Vagina (tissue), 2 donors: ENCODE measurements at places on chromosomes 3 and 15. TPM values are rescaled to one million over a fixed set of nuclear protein-coding genes. Genes with fewer than 3 reads are reported as not detected.

DNA sequence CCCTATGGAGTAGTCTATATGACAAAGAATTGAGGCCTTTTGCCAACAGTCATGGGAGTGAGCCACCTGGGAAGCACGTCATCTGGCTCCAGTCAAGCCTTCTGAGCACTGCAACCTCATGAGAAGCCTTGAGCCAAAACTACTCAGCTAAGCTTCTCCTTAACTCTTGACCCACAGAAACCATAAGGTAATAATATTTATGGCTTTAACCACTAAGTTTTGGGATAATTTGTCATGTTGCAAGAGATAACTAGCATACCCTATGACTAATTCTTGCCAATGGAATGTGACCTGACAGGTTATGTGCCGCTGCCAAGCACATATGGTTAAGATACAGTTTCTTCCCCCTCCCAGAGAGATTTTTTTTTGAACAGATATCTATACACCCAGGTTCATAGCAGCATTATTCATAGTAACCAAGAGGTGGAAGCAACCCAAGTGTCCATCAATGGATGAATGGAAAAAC is 11.8 kb upstream of the SLC6A11 start:
- H3K36me3 ChIP-seq = no peaks in the 10 kb centered on the region
- DNase-seq = no peak
- no peak overlapping the region for H3K27ac ChIP-seq
- no peaks in the 10 kb centered on the region for H3K27me3 ChIP-seq

- no peaks in the 10 kb centered on the region for H3K27me3 ChIP-seq
- no peaks in the 10 kb centered on the region for H3K36me3 ChIP-seq
- no peak overlapping the region for H3K27ac ChIP-seq
- DNase-seq = peak; percentile 89
These were observed 54.7 kb upstream of the GK5 start for GRCh38 chr3:142279965-142280590.

DNA sequence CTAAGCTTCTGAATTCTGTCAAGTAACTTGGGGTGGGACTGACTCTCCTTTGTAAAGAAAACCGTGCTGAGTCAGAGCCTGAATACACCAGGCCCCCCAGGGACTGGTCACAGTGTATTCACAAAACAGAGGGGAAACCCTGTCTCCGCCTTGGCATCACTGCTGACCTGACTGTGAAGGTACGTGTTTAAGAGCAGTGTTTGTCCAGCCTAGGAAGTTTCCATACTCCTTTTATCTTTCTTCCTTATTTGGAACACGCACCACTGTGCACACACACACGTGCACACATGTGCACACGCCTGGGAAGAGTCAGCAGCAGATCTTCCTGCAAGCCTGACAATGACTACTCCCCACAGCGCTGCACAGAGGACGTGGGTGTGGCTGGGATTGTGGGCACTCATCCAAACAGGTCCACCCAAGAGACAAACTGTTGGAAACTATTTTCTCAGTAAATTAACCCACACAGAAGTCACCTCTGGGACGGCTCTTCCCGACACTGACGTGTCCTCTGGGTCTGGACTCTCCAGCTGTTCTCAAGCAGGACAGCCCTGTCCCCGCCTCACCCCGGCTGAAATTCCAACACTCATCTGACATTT is 87.7 kb downstream of the ATP10A start:
- H3K27ac ChIP-seq = no peak overlapping the region
- DNase-seq = no peak
- H3K4me1 ChIP-seq = peaks cover 14% of the 10 kb centered on the region
- no peak overlapping the region for H3K4me3 ChIP-seq
- no peaks in the 10 kb centered on the region for H3K27me3 ChIP-seq
- no peaks in the 10 kb centered on the region for H3K36me3 ChIP-seq

DNA sequence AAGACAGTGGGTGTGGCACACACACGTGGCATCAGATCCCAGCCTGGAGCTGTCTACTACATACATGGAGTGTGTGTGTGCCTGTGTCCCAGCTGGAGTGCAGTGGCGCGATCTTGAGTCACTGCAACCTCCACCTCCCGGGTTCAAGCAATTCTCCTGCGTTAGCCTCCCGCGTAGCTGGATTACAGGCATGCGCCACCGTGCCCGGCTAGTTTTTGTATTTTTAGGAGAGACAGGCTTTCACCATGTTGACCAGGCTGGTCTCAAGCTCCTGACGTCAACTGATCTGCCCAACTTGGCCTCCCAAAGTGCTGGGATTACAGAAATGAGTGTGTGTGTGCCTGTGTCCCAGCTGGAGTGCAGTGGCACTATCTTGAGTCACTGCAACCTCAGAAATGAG is 108.8 kb downstream of the IL12A start:
- H3K27ac ChIP-seq = no peak overlapping the region
- H3K4me1 ChIP-seq = no peaks in the 10 kb centered on the region
- no peak overlapping the region for H3K4me3 ChIP-seq
- H3K27me3 ChIP-seq = no peaks in the 10 kb centered on the region
- H3K36me3 ChIP-seq = no peaks in the 10 kb centered on the region

- H3K27ac ChIP-seq = peak overlapping the region; percentile 100
- peaks cover 12% of the 10 kb centered on the region for H3K36me3 ChIP-seq
- no peaks in the 10 kb centered on the region for H3K27me3 ChIP-seq
These were observed 3.1 kb downstream of the CSRNP1 start for GRCh38 chr3:39150148-39150802.

DNA sequence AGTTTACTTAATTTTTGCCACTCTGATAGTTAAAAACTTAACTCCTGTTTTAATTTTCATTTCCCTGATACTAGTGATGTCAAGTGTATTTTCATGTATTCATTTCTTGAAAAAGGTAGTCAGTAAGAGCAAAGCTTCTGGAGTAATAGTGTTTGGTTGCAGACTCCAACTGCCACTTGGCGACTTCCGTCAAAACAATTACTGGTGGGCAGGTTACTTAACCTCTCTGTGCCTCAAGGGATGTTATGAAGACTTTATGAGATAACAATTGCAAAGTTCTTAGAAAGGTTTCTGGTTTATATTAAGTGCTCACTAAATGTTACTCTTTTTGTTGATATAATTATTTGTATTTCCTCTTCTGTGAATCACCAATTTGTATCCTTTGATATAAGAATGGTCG is 129.7 kb downstream of the NFKBIZ start:
- DNase-seq = no peak
- no peaks in the 10 kb centered on the region for H3K36me3 ChIP-seq
- no peaks in the 10 kb centered on the region for H3K27me3 ChIP-seq
- H3K4me1 ChIP-seq = no peaks in the 10 kb centered on the region
- no peak overlapping the region for H3K27ac ChIP-seq
- H3K4me3 ChIP-seq = no peak overlapping the region

Gene TP63
- 144 TPM for total RNA-seq

- H3K36me3 ChIP-seq = no peaks in the 10 kb centered on the region
- DNase-seq = no peak
- H3K27ac ChIP-seq = no peak overlapping the region
These were observed 176.2 kb upstream of the ANKRD28 start for GRCh38 chr3:15973940-15974339.

GRCh38 chr15:43150191-43150929 is 17.0 kb downstream of the TMEM62 start:
- no peak overlapping the region for H3K4me3 ChIP-seq
- peaks cover 28% of the 10 kb centered on the region for H3K36me3 ChIP-seq
- H3K27ac ChIP-seq = no peak overlapping the region
- no peaks in the 10 kb centered on the region for H3K27me3 ChIP-seq
- DNase-seq = no peak

GRCh38 chr3:6097021-6097420 is 763.9 kb upstream of the GRM7 start:
- no peak overlapping the region for H3K4me3 ChIP-seq
- no peak for DNase-seq
- no peaks in the 10 kb centered on the region for H3K27me3 ChIP-seq
- H3K36me3 ChIP-seq = no peaks in the 10 kb centered on the region
- H3K4me1 ChIP-seq = no peaks in the 10 kb centered on the region

- H3K4me1 ChIP-seq = no peaks in the 10 kb centered on the region
- no peak overlapping the region for H3K4me3 ChIP-seq
- no peak for DNase-seq
- H3K27ac ChIP-seq = no peak overlapping the region
These were observed 176.9 kb downstream of the APBA2 start for GRCh38 chr15:29062626-29063025.

DNA sequence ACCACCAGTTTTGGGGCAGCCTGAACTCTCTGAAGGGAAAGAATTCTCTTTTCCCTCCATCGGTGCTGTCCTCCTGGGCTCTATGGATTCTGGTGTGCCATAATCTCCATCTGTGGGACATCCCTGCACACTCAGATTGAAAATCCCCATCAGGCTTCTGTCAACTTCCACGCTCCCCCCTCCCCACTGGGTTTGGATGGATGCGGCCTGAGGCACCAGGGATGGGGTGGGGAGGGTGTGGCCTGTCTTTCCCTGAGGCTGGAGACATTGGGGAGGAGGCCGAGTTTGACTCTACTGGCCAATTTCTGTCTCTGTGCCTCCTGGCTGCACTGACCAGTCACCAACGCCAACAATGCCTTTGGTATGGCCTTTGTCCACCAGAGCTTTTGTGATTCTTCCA is 16.3 kb upstream of the FBLN2 start:
- H3K36me3 ChIP-seq = no peaks in the 10 kb centered on the region
- peak overlapping the region; percentile 78 for H3K27ac ChIP-seq
- no peaks in the 10 kb centered on the region for H3K27me3 ChIP-seq
- peaks cover 81% of the 10 kb centered on the region for H3K4me1 ChIP-seq

Gene LCMT2
- total RNA-seq = 5.4 TPM

DNA sequence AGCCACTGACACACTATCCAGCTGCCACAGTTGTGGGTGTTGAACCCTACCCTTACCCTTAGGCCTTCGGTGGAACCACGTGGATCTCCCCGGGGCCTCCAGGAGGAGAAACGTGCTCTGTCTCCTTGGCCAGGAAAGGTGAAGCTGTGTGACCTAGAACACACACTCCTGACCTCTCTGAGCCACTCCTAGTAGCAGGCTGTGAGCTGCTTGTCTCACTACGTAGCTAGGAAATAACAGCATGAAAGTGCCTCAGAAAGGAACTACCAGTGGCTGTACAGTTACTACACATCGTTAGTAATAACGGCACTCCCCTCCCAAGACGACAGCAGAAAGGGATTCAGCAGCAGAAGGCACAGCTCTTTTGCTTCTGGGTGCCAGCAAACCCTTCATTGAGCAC is 36.2 kb upstream of the SLC6A6 start:
- DNase-seq = no peak
- H3K27ac ChIP-seq = no peak overlapping the region
- no peaks in the 10 kb centered on the region for H3K36me3 ChIP-seq
- no peaks in the 10 kb centered on the region for H3K27me3 ChIP-seq

Gene LOXL1
- total RNA-seq = 29.0 TPM

Gene NDN
- 79.3 TPM for total RNA-seq

Gene WNT7A
- total RNA-seq = not detected

Gene PRSS50
- total RNA-seq = not detected

Gene FAM162A
- 29.7 TPM for total RNA-seq
